ENCODE measurements at places on chromosomes 13 and 19.

- DNase-seq: peak; percentile 84
These were observed 21.1 kb downstream of the PRR36 start for GRCh38 chr19:7852851-7853769.

DNA sequence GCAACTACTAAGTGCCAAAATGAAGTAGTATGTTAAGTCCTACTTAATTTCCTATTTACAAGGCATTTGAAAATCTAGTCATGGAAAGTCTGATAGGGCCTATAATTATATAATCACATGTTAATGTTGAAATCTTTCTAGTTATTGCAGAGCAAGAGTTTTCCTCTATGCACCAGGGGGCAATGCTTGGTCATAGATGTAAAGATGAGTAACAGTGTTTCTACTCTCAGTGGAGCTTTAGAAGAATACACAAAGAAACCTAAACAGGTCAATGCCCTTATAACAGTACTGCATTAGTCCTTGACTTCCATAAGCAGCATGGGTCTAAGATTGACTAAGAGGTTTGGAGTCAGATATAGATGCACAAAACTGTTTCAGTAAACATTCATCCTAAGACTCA lies 218.7 kb downstream of the KCTD12 start:
- no peak for DNase-seq

DNA sequence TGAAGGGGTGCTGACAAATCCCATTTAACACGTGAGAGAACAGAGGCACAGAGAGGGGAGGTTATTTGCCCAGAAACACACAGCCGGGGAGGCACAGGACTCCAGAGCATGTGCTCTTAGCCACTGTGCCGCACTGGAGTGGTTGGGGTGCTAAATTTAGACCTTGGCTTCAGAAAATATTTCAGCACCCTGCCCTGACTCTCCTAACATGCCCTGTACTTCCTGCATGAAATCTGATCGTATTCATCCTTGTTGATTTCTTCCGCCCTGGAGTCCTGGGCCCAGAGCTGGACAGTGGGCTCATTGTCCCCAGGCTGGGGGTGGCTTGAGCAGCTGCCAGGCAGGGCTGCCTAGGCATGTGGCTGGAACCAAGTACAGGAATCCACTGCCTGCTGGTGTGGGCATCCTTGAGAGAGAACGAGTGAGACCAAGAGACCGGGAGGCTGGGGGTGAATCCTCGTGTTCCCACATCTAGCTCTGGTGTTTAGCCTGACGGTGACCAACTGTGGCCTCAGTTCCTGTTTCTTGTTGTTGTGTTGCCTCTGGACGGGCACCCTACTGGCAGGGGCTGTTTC lies 5.3 kb downstream of the SLC27A1 start:
- no peak for DNase-seq

DNA sequence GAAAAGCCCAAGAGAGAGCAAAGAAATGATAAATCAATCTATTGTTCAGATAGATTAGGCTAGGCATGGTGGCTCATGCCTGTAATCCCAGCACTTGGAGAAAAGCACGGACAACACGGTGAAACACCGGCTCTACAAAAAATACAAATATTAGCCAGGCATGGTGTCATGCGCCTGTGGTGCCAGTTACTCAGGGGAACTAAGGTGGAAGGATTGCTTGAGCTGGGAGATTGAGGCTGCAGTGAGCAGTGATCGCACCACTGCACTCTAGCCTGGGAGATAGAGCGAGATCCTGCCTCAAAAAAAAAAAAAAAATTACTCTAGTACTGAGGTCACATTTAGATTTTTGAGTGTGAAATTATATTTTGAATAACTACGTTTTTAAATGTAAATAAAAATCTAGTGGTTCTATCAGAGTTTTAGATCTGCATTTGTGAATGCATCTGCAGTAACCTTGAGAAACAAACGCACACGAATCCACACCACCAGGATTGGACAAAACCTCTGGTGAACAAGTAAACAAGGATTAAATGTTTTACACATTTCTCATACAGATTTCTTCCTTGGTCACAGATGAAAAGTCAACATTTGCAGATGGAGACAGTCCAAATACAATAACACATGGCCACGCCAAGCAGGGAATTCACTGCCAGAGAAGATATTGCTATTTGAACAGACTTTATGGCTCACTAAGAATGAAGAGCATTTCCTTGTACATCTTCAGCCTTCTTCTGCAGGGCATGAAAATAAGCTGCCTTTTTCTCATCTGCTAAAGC lies 917.6 kb downstream of the PCDH9 start:
- no peak for DNase-seq

GRCh38 chr19:16208064-16208759 lies 10.5 kb downstream of the AP1M1 start:
- DNase-seq: no peak

- DNase-seq: no peak
These were observed 28.5 kb downstream of the GARRE1 start for GRCh38 chr19:34282611-34283519.

DNA sequence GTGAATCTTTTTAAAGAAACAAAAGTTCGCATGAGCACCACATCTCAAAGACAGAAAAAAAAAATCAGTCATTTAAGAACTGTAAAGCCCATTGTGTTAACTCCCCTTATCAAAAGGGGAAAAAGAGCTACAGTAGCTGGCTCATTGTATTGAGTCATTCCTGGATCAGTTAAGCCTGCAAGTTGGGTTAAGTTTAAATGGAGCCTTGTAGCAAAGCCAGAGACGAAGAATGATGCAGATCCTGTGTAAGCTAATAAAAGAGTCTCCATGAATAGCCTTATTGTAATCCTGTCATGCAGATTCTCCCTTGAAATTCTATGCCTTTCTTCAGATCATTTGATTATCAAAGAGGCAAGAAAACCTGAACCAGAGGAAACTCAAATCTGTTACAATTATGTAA lies 83.8 kb downstream of the CRYL1 start:
- no peak for DNase-seq

- DNase-seq: no peak
These were observed 20.6 kb downstream of the TUBGCP3 start for GRCh38 chr13:112567161-112567862.

GRCh38 chr13:104757712-104758111 lies 1691.5 kb upstream of the SLC10A2 start:
- DNase-seq: no peak
